Uterus (tissue), 4 donors: ENCODE measurements at places on chromosomes 13 and 19.

DNA sequence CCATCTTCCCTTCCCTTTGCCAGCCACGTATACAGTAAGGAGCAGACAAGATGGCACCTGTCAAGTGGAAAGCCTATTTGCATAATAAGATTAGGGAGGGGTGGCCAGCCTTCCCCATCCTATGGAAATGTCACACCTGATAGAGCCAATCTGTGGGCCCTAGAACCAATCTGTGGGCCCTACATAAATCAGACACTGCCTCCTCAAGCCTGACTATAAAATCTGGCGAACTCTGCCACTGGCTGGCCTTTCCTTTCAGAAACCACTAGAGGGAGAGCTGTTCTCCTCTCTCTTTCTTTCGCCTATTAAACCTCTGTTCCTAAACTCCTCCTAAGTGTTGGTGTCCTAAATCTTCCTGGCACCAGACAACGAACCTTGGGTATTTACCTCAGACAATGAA lies 231.5 kb upstream of the KLHL1 start:
- DNase-seq: no peak

DNA sequence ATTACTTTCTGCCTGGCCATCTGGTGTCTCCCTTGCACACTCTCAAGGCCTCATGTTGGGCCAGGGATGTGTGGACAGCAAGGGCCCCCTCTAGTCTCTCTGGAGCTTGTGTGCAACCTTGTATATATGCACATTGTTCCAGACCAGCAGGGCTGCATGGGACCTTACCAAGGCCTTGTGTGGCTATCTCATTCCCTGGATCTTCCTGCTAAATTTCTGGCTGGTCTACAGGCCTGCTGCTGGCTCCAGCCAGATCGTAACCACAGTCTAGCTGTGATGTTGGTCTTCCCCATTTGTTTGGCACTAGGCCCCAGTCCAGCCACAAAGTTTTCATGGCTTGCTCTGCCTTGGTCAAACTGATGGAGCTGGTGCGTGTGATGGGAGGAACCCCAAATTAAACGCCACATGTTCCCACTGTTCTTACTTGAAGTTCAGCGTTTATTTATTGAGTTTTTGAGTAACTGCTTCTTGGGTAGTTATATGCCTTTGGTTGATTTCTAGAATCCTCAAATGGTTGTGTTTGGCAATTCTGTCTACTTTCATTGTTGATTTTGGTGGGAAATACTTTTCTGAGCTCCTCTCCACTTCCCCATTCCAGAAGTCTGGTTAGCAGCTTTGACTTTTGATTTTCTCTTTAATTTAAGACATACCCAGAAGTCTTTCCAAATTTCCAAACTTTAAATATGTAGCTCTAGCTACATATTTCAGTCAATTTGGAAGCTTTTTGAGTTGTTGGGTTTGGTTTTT lies 56.4 kb downstream of the SIPA1L3 start:
- DNase-seq: no peak

GRCh38 chr19:28293685-28294084 lies 919.3 kb downstream of the UQCRFS1 start:
- DNase-seq: no peak

- peak; percentile 81 for DNase-seq
These were observed 9.4 kb downstream of the BCL3 start for GRCh38 chr19:44757735-44758505.
